Kidney epithelial cell (primary cell): ENCODE measurements at places on chromosomes 7 and 10.
A peak's percentile ranks its signal among the peaks of the same experiment; 100 is the strongest.

GRCh38 chr10:22556774-22557173 lies 157.6 kb downstream of the PIP4K2A start:
- no peak for DNase-seq

DNA sequence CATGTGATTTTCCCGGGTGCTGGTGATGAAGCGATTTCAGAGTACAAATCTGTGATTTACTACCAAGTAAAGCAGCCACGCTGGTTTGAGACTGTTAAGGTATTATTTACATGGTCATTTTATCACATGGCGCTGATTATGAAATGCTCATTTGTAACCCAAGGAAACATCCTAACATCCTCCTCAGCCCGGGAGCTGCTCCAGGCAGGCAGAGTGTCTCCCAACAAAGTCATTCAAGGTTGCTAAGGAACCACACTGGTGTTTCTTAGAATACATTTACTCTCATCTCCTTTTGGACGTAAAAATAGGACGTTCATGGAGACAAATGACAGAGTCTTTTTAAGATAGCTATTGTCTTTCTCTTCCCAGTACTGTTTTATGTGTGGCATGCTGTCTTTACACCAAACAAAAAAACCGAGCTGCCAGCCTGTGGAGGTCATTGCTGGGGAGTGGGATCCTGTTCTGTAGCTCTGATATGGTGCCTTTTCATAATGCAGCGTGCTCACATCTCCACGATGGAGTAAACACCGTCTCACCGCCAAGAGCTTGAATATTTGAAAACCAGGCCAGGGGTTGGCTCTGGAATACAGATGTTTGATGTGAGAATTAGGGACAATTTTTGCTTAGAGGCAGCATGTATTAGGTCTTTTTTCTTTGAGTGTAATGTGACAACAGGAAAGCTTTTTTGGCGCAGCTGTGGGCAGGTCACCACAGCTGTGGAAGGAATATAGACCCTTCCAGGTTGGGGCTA lies 119.6 kb downstream of the DOCK1 start:
- DNase-seq, result no peak

DNA sequence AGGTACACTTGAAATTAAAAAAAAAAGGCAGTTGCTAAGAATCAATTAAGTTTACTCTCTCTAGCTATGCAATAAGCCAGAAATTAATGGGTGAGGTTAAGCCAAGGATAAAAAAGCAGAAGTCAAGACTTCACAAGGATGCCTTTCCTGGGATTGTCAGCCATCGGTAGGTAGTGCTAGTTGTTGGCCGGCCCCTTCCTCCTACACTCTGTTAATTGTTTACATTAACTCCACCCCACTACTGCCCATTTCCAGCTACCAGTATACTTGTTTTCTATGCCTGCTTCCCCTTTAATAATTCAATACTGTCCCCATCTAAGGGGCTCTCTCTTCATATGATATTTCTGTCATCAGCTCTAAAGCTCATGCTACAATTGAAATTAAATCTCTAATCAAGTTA lies 461.0 kb downstream of the IPMK start:
- no peak for DNase-seq

DNA sequence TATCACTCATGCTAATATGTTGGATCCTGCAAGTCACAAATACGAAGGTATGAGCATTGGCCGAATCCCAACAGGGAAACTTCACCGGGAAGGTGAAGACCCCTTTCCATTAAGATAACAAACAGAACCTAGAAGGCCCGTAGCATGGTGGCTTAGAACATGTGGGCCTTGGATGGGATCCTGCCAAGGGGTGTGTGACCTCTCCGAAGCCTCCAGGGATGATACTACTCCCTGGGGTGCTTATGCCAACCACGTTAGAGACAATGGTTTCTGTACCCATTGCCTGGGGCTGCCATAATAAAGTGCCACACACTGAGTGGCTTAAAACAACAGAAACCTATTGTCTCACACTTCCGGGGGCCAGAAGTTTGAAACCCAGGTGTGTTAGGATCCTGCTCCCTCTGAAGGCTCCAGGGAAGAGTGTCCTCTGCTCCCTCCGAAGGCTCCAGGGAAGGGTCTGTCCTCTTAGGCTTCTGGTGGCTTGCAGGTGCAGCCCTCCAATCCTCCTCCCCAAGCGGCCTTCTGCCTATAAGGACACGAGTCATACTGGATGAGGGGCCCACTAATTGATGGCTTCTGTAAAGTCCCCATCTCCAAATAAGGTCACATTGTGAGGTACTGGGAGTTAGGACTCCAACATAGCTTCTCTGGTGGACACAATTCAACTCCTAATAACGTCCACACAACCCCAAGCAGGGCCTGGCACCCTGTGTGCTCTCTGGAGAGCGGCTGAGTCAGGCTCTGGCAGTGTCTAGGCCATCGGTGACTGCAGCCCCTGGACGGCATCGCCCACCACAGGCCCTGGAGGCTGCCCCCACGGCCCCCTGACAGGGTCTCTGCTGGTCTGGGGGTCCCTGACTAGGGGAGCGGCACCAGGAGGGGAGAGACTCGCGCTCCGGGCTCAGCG lies 992 bp upstream of the MGMT start:
- DNase-seq, result no peak

DNA sequence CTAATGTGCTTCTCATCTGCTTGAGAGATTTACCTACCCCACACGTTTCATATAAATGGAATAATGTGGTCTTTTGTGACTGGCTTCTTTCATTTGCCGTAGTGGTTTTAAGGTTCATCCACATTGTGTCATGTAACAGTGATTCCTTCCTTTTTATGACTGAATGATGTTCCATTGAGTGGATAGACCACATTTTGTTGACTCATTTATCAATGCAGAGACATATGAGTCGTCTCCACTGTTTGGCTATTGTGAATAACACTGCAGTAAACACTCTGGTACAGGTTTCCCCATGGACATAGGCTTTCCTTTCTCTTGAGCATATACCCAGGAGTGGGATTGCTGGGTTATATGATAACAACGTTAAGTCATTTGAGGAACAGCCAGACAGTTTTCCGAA lies 2.0 kb upstream of the AOC1 start:
- no peak for DNase-seq

GRCh38 chr7:64509583-64509982 lies 53.3 kb downstream of the ZNF680 start:
- DNase-seq, result no peak

DNA sequence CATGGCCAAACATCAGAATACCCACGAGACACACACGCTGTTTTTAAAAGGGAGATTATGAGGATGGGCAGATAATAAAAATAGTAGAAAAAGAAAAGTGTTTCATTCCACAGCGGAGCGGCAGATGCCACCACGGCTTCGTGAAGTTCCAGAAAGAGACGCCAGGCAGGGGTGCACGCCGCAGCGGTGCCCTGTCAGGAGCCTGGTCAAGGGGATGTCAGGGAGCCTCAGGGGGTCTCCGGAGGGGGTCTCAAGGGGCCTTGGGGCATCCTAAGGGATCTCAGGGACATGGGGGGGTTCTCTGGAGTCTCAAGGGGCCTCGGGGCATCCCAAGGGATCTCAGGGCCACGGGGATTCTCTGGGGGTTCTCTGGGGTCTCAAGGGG lies 253.4 kb downstream of the ZMYND11 start:
- DNase-seq, result no peak

- no peak for DNase-seq
These were observed 101.2 kb upstream of the WDR11 start for GRCh38 chr10:120749856-120750566.

GRCh38 chr10:36366843-36367242 lies 724.7 kb upstream of the FZD8 start:
- DNase-seq, result no peak

DNA sequence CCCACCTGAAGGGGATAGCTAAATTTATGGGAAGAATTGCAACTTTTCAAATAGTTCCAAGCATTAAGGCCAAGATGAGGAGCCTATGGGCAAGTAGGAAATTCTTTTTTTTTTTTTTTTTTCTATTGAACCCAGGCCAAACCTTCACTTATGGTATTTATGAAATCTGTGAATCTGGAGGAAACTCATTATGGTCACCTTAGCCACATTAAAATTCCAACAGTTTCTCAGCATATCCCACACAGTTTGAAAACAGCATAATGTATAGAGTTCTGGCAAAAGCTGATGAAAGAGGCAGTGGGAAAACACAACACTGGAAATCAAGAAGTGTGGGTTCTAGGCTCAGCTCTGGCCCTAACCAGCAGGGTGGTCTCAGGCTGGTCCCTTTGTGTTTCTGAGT lies 236.9 kb downstream of the PTEN start:
- DNase-seq, result no peak

GRCh38 chr7:82335001-82335400 lies 108.6 kb downstream of the CACNA2D1 start:
- no peak for DNase-seq

- DNase-seq, result no peak
These were observed 325.5 kb downstream of the LHFPL3 start for GRCh38 chr7:104653825-104654401.

GRCh38 chr10:102900006-102900405 lies 18.1 kb upstream of the CNNM2 start:
- DNase-seq, result no peak

GRCh38 chr10:28434063-28434462 lies 98.9 kb upstream of the WAC start:
- no peak for DNase-seq

- no peak for DNase-seq
These were observed 23.7 kb downstream of the SHH start for GRCh38 chr7:155788616-155789000.

DNA sequence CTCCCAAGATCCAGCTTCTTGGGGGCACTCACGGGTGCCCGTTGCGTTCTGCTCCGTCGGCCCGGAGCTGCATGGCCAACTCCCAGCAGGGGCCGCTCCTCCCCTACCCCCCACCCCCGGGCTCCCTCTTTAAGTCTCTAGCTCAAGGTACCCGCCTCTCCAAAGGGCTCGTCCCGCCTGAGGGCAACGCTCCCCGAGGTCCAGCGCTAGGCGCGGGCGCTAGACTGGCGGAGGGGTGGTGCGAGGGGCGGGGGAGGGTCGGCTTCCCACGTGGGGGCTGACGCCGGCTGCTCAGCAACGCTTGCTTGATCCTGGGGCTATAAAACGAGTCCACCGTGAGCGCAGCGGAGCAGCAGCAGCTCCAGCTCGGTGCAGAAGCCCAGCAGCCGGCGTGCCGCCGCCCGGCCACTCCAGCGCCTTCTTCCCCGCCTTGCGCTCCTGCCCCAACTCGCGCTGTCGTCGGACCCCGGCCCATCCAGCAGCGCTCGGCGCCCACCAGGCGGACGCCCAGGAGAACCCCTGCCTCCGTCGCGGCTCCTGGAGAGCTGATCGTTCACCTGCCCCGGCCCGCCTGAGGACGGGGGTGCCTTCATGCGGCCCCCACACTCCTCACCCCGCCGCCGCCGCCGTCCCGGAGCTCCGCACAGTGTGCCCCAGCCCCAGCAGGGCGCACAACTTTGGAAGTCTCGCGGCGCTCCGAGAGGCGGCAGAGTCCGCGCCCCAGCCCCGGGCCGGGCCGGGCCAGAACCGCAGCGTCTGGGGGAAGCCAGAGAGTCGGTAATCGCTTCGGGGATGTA lies at the start of gene ADRA2A:
TSS of gene ADRA2A (plus strand) at position 348 of the 797 bp plus-strand sequence. CDS start 968 bp downstream, outside the sequence.
- DNase-seq, result peak; percentile 5

- no peak for DNase-seq
These were observed 45.2 kb downstream of the ELFN1 start for GRCh38 chr7:1715331-1715625.

DNA sequence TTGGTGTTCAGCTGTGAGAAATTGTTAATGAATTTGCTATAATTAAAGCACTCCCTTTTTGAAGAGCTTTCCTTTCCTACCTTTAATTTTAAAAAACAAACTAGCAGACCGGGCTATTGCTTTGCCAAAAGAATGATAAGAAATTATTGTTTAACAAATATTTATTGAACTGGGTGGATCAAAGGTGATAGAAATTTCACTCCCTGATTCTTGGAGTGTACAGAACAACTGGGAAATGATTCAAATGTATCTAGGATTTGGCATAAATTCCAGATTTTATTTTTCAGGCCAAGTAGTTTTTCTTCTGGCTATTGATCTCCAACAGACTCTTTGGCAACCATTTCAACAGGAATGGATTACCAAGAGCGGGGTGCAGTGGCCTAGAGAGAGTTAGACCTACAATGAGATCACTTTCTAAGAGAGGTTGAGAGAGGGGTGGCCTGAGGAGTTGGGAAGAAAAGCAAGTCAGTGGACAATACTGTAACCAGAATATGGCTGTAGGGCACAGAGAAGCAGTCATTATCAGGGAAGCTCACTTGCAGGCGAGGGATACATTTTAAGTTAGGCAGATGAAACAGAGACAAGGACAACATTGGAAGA lies 71.9 kb downstream of the PLXDC2 start:
- DNase-seq, result no peak

GRCh38 chr7:24724451-24725190 lies 32.6 kb downstream of the GSDME start:
- DNase-seq, result no peak

DNA sequence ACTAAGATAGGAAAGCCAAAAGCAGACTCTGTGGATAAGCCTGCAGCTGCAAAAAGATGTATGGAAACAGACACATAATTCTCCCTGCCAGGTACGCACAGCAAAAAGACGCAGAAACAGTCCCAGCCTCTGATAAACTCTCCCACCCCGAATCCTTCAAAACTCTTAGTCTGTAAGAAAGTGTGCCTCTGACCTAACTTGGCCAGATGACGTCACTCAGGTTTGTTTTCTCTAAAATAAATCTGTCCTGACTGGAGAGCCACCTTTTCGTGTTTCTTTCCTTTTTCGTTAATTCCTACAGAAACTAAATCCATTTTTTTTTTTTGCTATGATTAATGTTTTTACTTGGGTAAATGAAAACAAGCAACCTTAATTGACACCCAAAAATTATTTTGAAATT lies 793.8 kb downstream of the SORCS1 start:
- no peak for DNase-seq

GRCh38 chr7:56040730-56041129 lies 10.5 kb downstream of the PSPH start:
- DNase-seq, result no peak

DNA sequence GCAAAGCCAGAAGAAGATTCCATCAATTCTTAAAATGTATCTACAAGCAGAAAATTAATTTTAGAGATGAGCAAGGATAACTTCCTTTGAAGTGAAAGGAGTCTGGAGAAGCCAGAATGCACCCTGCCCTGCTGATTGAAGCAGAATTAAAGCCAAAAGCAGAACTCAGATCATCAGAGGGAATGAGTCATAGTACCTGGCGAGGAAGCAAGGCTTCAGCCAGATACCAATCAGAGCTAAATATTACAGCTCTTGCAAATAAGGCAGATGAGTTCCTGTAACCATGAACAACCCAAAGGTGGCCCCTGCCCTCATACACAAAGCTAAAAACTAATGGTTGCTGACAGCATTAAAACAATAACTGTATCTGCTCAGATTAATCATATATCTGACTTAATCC lies 10.4 kb downstream of the HTR7 start:
- DNase-seq, result no peak

GRCh38 chr7:156640949-156641485 lies 443 bp downstream of the RNF32 start:
- no peak for DNase-seq

DNA sequence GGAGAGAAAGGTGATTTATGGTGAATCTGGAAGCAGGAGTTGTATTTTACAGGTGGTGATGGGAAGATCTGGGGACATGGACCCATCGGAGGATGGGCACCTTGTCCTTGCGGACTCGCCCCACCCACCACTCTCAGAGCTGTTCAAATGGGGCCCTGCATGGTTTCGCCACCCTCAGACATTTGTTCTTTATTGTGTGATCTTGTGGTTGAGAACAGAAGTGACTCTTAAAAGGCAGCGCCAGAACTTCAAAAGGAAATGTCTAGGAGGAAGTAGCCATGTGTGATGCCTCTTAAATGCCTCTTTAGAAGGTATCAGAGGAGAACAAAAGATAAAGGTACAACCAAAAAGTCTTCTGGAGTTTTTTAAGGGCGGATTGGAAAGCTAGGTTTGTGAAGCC lies 205.7 kb downstream of the KIAA1217 start:
- no peak for DNase-seq

GRCh38 chr7:29989257-29989995 lies at the start of gene SCRN1:
SCRN1 (minus strand) TSS chr7:29989801; CDS start chr7:29969067, 20,734 bp downstream.
- DNase-seq, result no peak
